Activated CD4-positive, alpha-beta T cell treated with anti-CD3 and anti-CD28 coated beads, Interleukin-2, amount 50 U/mL, for 1 hour (primary cell): ENCODE measurements at places on chromosomes 3 and 15.

GRCh38 chr3:197393711-197394110 lies 95.3 kb upstream of the DLG1 start:
- no peak for DNase-seq

GRCh38 chr3:114447545-114447944 lies 153.7 kb downstream of the TIGIT start:
- no peak for DNase-seq

GRCh38 chr3:145326666-145327065 lies 834.3 kb downstream of the PLOD2 start:
- no peak for DNase-seq

GRCh38 chr3:181572432-181572831 lies 139.3 kb upstream of the SOX2 start:
- DNase-seq: no peak

- DNase-seq: no peak
These were observed 106.2 kb downstream of the HERC1 start for GRCh38 chr15:63727542-63727941.

DNA sequence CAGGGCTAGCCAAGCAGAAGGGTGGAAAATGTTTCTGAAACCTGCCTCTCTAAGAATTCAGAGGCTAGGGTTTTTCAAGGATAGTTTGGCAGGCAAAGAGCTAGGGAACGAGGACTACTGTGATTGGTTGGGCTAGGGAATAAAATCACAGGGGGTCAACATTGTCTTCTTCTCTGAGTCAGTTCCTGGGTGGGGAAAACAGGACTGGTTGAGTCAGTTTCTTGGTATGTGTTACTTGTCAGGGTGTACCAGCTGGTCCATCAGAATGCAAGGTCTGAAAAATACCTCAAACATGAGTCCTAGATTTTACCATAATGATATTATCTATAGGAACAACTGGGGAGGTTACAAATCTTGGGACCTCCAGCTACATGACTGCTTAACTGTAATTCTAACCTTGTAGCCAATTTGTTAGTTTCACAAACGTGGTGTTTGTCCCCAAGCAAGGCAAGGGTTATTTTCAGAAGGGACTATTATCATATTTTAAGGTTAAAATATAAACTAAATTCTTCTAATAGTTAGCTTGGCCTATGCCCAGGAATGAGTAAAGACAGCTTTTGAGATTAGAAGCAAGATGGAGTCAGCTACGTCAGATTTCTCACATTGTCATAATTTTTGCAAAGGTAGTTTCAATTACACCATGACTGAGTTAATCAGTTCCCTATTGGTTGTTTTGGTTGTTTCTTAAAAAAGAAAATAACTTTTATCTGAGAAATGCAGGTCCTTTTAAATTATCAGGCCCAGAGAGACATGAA lies 231.5 kb downstream of the ALCAM start:
- no peak for DNase-seq

DNA sequence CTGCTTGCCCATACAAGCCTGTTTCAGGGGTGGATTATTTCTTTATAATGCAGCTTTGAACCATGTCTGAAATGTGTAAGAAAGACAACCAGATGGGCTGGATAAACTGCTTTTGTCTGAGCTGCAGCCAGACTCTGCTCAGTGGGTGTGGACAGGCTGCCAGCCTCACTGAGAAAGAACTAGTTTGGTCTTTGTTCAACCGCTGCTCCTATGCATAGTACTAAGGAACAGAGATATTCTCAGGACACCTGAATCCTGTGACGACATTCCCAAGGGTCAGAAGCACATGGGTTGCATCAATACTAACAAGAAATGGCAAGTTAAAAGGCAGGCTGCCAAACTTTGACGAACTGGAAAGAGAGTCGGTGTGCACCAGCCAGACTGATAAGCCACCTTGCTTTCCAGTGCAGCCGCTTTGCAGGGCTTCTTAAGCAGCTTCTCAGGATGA lies 57.2 kb downstream of the PLD1 start:
- DNase-seq: no peak

DNA sequence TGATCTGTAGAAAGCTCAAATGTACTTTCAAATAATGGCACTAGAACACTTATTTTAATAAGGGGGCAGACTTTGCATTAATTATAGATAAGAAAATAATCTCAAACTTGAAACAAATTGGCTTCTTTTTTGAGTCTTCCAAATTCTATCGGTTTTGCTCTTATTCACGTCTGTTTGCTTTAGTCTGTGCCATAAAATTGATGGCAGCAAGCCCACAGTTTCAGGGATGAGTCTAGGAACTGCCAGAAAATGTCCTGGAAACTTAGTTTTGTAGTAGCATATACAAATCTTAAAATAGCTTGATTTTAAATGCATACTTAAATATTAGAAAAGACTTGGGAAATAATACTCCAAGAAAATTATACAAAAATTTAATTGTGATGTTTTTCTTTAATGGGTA lies 39.7 kb downstream of the BCHE start:
- no peak for DNase-seq

DNA sequence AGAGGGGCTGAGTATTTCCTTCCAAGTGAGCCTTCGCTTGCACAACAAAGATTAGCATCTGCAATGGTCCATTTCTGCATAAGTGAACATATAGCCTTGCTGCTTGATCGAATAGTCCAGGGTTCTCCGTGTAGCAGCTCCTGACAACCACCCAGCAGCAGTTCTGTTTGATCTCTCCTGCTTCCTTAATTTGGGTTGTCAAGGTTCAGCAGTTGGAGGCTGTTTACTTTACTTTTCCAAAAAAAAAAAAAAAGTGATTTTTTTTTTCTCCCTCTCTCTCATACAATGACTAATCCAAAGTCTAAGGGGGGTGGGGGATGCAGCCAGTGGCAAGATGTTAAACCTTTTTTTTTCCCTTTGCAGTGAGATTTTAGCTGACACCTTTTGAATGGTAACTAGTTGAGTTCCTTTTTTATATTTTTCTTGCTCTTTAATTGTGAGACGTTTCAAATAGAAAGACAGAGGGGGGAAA lies 3.6 kb downstream of the FOXP1 start:
- no peak for DNase-seq
